ENCODE measurements at places on chromosomes 7 and 10.

GRCh38 chr7:50142425-50143017 is 49.5 kb upstream of the ZPBP start:
- DNase-seq: peak; percentile 44

DNA sequence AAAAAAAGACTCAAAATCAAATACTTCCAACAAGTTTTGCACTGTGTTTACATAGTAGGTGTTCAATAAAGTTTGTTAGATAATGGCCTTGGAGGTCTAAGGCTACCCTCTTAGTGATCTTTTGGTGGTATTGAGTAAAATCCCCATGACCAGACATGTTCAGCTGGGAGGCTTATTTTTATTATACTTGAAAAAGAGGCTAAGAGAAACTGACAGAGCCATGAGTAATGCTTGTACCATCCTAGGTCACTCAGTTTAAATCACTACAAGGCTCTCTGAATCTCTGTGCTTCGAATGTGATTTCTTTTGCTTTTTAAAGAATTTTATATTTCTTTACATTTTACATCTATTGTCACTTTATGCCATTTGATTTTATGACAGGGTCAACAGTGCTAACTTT is 90.5 kb downstream of the TWIST1 start:
- DNase-seq: no peak

DNA sequence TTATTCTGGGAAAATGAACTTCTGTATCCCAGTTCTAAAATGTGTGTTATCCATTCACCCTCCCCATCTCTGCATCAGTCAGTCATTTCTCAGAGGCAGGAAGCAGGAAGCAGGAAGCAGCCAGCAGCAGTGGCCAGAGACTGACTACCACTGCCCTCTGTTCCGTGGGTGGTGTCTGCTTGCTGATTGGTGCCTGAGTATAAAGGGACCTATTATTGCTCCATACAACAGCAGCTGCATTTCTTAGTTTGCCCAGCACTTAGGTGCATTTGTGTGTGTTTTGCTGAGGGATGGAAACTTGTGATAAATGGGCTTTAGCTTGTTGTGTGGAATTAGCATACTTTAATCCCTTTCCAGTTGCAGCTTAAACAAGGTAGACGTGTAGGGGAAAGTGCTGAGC is 582.2 kb downstream of the SORCS1 start:
- no peak for DNase-seq

- no peak for DNase-seq
Measured at GRCh38 chr7:49714182-49714581, 59.3 kb upstream of the VWC2 start.

- no peak for DNase-seq
Measured at GRCh38 chr10:43427166-43427825, 9.6 kb upstream of the ZNF487 start.

GRCh38 chr10:34444223-34445183 is 370.6 kb downstream of the PARD3 start:
- DNase-seq: no peak

- no peak for DNase-seq
Measured at GRCh38 chr10:103512166-103512565, 18.7 kb downstream of the NEURL1 start.

DNA sequence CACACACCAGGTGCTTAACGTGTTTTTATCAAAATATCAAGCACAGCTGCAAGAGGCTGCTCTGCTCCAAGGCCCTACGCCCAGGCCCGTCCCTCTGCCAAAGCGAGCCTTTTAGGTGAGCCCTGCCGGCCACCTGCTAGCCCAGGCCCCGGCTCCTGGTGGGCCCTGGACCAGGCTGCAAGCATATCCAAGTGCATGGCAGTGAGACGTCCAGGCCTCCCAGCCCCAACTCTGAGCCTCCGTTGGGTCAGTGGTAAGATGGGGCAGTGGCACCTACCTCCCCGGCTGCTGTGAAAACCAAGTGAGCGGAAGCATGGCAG is 136.2 kb downstream of the LHPP start:
- no peak for DNase-seq

DNA sequence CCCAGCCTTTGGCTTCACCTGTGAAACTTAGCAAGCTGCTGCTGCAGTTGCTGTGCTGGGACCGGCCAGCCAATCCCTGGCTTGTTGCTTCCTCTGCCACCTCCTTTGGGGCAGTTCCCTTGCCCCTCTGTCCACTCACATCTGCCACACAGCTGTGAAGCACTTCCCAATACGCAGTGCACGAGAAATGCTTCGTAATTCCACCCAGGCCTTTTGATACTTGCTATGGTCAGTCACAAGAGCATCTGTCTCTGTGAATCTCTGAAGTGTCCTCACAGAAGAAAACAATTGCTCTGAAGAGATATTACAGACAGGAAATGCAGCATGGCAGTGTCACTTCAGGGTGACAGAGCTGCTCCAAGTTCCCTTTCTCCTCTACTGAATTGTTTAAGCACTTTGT is 208.5 kb downstream of the PTEN start:
- no peak for DNase-seq

- no peak for DNase-seq
Measured at GRCh38 chr7:76185187-76185896, 16.4 kb upstream of the SRRM3 start.

- DNase-seq: no peak
Measured at GRCh38 chr7:114985116-114985715, 63.3 kb downstream of the MDFIC start.

DNA sequence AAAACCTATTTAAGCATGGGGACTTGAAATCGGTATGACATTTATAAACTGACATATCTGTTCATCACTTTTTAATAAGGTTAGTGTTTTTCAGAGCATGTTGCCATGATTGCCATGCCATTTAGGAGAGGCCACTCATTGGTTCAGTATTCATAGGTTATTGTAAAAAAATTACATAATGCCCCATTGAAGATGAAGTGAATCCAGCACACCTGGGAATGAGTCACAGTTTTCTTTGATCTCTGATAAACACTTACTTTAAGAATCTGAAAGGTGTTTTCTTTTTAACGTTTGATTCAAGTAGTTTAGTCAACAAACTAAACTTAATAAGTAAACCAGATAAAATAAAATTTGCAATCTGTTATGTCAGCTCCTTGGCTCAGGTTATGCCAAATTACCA is 278.3 kb downstream of the ARL4A start:
- no peak for DNase-seq

GRCh38 chr7:159158125-159158887 is 13.6 kb upstream of the VIPR2 start:
- no peak for DNase-seq

DNA sequence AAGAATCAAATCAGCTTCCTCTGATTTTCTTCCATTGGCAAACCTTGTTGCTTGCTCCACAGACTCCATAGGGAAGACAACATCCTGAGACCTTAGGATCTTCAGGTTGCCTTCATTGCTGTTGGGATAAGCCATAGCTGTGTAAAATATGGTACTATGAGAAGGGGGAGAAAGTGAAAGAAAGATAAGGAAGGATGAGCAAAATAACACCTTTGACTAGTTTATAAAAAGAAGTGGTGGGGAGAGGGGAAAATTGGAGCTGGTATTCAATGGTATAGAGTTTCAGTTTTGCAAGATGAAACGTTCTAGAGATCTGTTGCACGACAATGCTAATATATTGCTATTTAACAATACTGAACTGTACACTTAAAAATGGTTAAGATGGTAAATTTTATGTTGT is 180.4 kb upstream of the PHYHIPL start:
- no peak for DNase-seq

- no peak for DNase-seq
Measured at GRCh38 chr7:6628045-6628444, 9.1 kb upstream of the ZNF316 start.

- DNase-seq: no peak
Measured at GRCh38 chr10:10431422-10432066, 586.1 kb upstream of the CELF2 start.

- DNase-seq: no peak
Measured at GRCh38 chr7:26992670-26993069, 103.1 kb downstream of the HOXA1 start.

DNA sequence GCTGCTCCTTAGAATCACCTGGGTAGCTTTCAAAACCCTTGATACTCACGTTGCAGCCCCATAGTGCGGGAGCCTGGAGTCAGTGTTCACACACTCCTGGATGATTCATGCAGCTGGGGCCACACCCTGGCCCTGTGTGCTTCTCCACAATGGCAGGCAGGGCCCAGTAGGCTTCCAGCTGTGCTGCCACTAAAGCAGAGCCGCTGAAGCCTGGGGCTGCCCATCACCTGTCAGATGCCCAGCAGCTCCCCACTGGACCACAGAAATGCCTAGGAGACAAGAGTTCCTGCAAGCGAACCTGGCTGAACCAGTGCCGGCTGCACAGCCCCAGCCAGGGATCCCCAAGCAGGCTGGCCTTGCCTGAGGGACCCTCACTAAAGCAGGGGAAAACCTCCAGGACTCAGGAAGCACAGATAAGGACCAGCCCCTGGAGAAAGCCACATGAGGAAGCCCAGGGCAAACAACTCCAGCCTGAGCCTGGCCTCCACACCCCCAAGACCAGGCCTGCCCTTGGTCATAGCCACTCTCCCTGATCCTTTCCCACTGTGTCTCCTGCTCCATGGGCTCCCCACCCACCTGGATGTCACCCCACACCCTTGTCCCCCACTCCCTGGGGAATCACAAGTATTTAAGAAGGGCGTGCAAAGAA is 111.9 kb downstream of the GRID1 start:
- DNase-seq: no peak

DNA sequence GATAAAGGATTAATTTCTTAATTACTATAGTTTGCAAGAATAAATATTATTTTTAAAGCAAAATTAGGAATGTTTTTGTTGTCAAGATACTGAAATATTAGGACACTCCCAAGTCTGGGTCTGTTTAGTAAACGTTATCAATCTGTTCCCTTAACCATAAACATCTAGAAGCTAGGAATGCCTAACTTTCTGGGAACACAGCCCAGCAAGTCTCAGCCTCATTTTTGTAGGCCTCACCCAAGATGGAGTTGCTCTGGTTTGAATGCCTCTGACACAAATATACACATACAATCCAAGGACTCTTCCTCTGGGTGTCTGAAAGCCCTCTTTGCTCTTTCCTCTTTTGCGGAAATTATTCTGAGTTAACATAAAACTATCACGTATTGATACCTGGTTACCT is 487.4 kb upstream of the CELF2 start:
- DNase-seq: no peak

DNA sequence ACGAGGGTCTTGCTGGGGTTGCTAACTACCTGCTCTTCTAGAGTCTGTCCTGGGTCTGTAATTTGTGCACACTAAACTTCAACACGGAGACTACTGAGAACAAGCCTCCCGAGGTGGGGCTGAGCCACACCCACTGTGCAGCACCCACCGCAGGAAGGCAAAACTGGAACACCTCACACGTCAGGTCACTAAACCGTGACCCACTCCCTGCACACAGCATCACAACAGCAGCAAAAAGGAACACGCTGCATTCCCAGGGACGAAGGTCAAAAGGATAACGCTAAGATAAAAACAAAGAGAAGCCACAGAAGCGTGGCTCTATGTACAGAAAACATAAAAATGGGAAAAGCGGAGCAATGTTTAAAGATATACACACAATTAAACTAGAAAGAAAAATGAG is 170.1 kb downstream of the MAD1L1 start:
- DNase-seq: no peak

GRCh38 chr7:50449881-50450589 is at the start of gene FIGNL1:
Gene FIGNL1, minus strand, starts transcription at chr7:50450350. Its CDS starts 3,063 bp downstream, at chr7:50447287.
- peak; percentile 78 for DNase-seq

GRCh38 chr7:147896121-147896520 is 694.4 kb upstream of the C7orf33 start:
- DNase-seq: no peak

- DNase-seq: no peak
Measured at GRCh38 chr10:34956756-34957155, 133.4 kb downstream of the CUL2 start.

- no peak for DNase-seq
Measured at GRCh38 chr10:30373596-30374327, 24.7 kb upstream of the MTPAP start.

GRCh38 chr7:157525491-157525915 is 188.7 kb downstream of the DNAJB6 start:
- no peak for DNase-seq

- DNase-seq: no peak
Measured at GRCh38 chr7:121030308-121030707, 41.8 kb downstream of the CPED1 start.

- peak; percentile 2 for DNase-seq
Measured at GRCh38 chr10:4902571-4903011, 60.6 kb upstream of the AKR1C1 start.

DNA sequence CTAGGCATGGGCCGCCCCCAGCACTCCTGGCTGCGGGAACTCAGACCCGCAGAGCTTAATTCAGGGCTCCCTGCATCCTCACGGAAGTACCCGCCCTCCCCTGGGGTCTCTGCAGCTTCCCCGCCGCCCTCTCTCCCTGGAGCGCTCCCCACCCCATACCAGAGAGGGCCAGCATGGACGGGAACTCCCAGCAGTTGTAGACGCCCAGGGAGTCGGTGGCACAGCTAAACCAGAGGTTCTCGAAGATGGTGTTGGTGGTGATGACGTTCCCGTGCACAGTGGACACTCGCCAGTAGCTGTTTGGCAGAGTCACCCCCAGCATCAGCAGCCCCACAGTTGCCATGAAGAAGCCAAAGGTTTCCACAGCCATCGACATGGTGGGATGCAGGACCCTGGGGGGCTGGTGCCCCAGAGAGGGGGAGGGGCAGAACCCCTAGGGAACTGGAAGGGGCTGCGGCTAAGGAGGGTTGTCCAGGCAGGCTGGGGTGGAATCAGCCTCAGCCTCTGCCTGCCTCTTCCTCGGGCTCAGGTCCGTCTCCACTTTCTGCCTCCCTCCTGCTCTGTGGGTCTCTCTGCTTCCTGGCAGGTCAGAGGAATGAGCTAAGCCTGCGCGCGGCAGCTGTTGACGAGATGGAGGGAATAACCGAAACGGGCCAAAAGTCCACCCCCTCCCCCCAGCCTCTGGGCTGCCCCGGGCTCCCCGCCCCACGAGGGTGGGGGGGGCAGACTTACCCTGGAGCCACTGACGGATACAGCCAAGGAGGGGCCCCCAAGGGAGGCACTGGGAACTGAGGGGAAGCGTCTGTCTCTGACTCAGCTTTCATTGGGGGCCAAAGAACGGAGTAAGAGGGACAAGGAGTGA is at the start of gene CLDN15:
CLDN15 (minus strand) TSS at position 597 of the 862 bp plus-strand sequence; CDS start at position 376, 221 bp downstream.
- peak; percentile 51 for DNase-seq

DNA sequence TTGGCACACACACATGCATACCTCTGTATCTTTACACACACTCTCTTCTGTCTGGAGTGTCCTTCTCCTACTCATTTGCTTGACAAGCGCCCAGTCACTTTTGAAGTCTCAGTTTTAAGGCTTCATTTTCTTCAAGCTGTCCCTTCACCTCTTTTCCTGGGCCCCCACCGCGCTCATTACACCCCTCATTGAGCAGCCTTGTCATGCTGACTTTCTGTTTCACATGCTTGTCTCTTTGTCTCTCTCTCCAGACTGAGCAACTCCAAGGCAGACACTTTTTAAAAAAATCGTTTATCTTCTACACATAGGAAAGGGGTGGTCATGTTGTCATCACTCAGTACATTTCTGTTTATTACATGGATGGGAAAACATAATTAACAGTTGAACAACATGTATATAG is 225.2 kb upstream of the FZD1 start:
- DNase-seq: no peak
